ENCODE measurements at places on chromosomes 6 and 20.
A peak's percentile ranks its signal among the peaks of the same experiment; 100 is the strongest.

DNA sequence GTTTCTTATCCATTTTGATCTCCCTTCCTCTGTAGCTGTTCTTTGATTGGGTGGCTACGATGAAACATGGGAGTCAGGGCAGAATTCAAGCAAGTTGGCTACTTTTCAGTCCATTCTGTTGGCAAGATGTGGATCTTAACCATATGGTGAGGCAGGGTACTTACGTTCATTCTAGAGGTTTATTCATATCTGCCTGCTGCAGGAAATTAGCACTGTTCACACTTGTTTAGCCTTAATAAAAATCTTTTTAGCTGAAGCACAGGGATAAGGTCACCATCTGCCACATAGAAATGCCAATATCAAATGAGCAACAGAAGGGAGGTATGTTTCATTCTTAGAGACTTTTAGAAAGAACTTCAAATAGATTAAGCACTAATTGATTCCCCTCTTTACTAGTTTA lies 83.9 kb downstream of the GRIK2 start:
- no peak for DNase-seq

GRCh38 chr6:88403486-88403885 lies 237.3 kb upstream of the CNR1 start:
- no peak for DNase-seq

GRCh38 chr6:47852727-47853126 lies 70.9 kb downstream of the OPN5 start:
- no peak for DNase-seq

- no peak for DNase-seq
Measured at GRCh38 chr6:22053391-22053997, 243.3 kb downstream of the PRL start.

DNA sequence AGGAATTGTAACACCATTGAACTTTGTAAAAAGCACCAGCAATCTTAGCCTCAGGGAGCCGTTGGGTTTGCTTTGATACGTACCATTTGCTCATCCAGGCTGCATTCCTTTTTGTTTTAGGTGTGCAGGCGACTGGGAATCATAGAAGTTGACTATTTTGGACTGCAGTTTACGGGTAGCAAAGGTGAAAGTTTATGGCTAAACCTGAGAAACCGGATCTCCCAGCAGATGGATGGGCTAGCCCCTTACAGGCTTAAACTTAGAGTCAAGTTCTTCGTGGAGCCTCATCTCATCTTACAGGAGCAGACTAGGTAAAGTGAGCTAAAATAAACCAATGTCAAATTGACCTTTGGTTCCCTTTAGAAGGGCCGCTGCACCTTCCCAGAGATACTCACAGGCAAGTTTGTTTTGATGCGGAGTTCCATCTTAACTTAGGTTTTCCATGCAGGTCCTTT lies 1.6 kb downstream of the MYLIP start:
- DNase-seq = no peak

DNA sequence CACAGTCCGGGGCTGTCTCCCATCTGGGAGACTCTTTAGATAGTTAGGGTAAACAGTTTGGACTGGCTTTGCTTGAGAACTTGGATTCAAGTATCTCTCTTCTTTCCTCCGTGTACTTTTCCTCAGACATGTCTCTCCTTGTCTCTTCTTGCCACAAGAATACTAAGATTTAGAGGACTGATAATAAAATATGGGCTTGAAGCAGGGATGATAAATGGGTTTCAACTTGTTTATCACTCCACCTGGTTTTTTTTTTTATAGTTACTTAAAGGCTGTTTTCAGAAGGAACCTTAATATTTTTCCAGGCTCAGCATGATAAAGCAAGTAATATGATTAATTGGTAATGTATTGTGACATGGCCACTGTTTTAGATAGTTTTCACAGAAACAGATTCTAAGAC lies 40.9 kb upstream of the KIF13A start:
- DNase-seq = no peak

DNA sequence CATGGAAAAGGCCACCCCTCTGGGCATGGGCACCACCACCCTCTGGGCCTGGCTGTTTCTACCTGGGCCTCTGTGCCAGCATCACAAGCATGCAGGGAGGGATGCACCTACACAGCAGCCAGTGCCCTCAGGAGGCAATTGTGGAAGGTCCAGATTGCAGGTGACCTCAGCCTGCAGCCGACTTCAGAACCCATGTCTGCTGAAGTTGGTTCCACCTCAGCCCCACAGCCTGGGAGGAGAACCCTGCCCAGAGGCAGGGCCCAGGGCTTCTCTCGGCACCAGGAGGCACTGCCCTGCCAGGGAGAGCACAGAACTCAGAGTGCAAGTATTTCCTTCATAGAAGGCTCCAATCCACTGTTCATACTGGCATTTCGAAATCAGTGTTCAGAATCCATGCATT lies 149.8 kb downstream of the TTLL2 start:
- no peak for DNase-seq

GRCh38 chr6:160960839-160961238 lies 30.7 kb upstream of the MAP3K4 start:
- DNase-seq = no peak

GRCh38 chr6:52726741-52727535 lies 36.3 kb downstream of the GSTA2 start:
- no peak for DNase-seq

DNA sequence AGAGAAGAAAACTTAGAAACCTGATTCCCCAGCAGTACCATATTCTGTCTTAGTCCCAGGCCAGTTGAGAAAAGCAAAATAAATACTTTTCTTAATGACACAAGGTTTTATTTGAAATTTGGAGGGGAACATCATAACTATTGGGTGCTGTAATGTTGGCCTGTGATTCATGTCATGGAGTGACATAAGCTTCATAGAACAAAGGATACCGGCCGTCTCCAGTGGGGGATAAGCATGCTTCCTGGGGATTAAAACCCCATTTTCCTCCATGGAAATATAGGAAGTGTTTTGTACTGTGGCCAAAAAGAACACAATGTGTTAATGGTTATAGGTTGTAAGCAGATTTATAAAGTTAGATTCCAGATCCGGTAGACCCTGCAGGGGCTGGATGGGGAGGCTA lies 18.0 kb downstream of the MTHFD1L start:
- DNase-seq = no peak

- no peak for DNase-seq
Measured at GRCh38 chr20:48931527-48932374, 10.2 kb downstream of the ARFGEF2 start.

DNA sequence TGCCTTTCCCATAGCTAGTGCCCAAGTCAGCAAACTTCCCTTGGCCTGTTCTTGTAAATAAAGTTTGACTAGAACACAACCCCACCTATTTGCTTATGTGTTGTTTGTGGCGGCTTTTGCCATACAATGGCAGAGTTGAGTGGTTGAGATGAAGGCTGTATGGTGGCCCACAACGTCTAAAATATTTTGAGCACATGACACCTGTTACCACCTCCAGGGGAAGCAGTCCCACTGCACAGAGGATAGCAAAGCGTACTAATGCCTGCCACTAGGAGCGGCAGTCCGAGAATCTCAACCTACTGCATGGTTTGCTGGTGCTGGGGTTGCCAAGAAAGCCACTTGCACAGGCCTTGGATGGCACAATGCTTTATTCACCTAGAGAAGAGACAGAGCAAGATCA lies 58.6 kb downstream of the TGM2 start:
- no peak for DNase-seq

DNA sequence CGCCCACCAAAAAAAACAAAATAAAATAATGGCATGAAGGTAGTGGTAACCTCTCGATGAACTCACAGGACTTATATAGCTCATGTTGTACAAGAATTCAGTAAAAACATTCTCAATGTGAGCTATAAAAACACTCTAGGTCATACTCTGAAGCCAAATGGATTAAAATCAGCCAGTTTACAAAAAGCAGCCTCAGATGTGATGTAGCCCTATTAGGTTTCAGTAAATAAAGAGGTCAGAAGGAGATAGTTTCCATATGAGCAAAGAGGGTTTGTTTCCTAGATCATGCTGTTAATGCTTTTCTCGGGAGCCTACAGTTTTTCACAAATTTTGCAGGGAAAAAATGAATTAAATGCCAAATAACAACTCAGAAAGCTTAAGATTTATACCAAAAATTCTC lies 319.5 kb upstream of the HSF2 start:
- no peak for DNase-seq

GRCh38 chr20:15140286-15140685 lies 802.9 kb upstream of the FLRT3 start:
- no peak for DNase-seq

DNA sequence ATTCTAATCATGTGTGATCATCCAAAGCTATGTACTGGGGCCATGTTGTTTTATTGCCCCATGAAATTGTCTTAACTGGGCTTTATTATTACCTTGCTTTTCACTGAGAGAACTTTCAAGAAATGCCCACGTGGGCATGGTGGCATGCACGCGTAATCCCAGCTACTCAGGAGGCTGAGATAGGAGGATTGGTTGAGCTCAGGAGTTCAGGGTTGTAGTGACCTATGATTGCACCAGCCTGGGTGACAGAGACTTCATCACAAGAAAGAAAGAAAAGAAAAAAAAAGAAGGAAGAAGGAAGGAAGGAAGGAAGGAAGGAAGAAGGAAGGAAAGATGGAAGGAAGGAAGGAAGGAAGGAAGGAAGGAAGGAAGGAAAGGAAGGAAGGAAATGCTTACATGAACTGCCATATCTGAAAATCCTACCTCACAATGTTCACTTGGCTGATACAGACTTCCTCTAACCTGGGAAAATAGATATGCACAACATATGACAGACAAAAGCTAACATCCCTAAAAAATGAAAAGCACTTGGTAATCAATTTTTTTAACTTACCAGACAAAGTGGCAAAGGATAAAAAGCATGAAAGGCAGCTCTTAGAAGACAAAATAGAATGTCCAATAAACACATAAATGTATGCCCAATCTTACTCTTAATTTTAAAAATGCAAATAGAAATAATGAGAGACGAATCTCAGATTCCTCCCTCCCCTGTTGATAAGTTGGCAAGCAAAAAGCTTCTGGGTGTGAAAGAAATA lies 25.5 kb upstream of the TMEM244 start:
- DNase-seq = no peak

DNA sequence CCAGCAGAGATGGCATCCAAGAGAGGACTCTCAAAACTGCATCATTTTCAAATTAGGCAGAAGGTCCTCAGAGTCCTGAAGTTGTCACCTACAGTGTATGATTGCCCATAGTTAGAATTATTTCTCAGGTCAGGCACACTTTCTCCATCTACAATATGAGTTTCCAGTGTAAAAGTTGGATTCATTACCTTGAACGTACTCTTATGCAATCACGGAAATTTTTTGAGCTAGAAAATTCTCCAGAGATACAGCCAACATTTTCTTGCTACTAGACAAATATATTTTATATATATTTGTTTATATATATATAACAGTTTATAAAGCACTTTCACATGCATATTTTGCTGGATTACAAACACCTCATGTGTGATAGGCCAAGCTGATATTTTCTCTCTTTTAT lies 29.4 kb upstream of the SERPINB1 start:
- DNase-seq = no peak

GRCh38 chr6:6873778-6874177 lies 234.0 kb upstream of the RREB1 start:
- no peak for DNase-seq

GRCh38 chr20:59831024-59831915 lies 102.2 kb downstream of the SYCP2 start:
- no peak for DNase-seq

DNA sequence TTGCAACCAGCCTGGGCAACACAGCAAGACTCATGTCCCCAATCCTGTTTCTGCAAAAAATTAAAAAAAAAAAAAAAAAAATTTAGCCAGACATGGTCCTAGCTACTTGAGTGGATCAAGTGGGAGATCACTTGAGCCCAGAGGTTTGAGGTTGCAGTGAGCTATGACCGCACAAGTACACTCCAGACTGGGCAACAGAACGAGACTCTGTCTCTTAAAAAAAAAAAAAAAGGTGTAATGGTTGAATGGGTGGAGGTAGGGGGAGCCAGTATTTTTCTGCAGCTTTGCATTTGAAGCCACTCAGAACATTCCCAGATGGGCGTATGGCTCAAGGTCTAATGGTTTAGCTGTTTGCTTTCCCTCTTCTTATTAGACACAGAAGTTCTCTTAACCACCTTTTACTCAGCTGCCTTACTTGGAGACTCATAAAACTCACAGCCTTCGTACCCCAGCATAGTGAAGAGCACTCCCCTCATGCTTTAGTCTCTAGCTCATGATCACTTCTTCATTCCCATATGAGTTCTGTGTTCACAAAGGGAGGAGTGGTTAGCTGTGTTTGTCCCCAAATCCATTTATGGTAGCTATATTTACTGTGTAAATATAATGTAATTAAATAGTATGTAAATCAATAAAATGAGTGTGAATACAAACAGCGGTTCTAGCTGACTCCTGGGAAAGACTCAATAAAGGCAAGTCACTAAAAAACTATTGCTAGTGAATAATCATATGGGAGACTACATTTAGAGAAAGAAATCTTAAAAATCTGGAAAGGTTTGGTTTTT lies 9.0 kb downstream of the FKBP1A start:
- peak; percentile 76 for DNase-seq

- DNase-seq = no peak
Measured at GRCh38 chr6:41901882-41902519, 6.8 kb upstream of the USP49 start.

DNA sequence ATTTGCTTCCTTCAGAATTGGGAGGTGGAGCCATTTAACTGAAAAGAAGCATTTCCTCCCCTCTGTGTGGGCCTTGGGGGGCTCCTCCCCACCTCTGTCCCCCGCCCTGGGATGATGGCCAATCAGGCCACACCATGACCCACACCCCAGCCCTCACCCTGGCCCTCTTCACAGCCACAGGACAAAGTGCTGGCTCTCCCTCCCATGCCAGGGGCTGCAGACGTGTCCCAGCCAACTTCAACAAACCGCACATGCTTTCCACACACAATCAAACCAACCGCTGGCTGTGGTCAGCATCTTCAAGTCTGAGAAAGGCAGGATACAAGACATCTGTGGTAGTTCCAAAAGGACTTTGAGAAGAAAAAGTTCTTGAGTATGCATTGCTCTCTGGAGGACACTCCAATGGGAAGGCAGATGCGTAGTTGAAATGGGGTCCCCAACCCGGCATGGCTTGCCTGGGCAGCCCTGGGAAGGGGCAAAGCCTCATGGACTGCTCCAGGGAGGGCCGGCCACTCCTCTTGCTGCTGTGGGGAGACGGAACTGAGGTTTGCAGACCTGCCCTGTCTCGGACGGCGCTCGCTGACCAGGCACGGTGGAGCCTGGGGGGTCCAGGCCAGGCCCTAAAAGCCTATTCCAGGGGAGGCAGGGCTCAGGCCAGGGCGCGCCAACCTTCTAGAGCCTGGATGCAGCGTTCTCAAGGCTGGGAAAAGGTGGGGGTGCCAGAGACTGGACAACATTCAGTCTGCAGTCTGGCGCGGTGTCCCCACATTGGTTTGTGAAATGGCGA lies 12.2 kb downstream of the TTLL2 start:
- DNase-seq = no peak

- no peak for DNase-seq
Measured at GRCh38 chr20:3819411-3820047, 818 bp upstream of the AP5S1 start.

DNA sequence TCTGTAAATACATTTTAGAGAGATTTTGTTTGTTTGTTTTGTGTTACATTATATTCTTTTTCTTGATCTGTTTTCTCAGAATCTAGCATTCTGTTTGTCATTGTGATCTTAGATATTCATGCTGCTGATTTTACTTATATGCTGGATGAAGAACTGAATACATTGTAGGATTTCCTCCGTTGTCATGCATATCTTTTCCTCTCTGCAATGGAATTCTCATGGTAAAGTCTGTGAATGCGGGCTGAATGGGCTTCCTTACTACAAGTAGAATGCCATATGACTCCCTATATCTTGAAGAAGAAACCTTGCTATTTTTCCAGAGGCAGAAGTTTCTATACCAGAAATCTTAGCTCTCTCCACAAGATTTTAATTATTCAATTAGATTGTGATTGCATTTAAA lies 2.4 kb upstream of the DEFB114 start:
- no peak for DNase-seq
